ENCODE measurements at places on chromosomes 11 and 22.

DNA sequence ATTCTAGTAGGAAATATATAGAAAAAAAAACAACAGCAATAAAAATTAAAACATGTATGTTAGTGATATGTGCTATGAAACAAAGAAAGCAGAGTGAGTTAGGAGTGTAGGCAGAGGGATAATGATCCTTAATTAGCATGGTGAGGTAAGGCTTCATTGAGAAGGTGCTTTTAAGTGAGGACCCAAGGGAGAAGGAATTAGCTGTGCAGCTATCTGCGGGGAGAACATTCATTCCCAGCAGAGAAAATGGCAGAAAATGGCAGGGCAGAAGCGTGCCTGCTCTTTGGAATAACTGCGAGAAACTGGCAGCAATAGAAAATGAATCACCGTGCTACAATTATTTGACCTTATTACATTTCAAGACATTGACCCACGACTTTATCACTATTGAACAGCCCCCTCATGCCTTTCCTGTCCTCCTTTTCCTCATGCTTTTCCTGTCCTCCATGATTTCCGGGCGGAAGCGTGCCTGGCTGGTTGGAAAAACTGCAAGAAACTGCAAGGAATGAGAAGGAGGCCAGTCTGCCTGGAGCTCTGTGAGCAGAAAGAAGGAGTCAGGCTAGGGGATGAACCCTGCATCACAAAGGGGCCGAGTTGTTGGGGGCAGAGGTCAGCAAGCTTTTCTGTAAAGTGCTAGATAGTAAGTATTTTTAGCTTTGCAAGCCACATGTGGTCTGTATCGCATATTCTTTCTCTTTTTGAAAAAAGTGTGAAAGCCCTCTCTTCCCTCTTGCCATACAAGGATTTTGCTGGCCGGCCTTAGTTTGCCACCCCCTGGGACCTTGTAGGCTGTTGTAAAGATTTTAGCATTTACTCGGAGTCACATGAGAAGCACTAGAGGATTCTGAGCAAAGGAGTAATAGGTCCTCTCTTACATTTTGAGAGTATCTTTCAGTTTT, 37.1 kb upstream of the SWAP70 start:
- DNase-seq, result no peak

GRCh38 chr11:119306373-119306890, 10.5 kb downstream of the MCAM start:
- DNase-seq, result no peak

- no peak for DNase-seq
Observed at GRCh38 chr11:80779905-80780605, 1339.2 kb upstream of the TENM4 start.

- peak; percentile 60 for DNase-seq
Observed at GRCh38 chr11:9535189-9535781, 38.2 kb upstream of the WEE1 start.

DNA sequence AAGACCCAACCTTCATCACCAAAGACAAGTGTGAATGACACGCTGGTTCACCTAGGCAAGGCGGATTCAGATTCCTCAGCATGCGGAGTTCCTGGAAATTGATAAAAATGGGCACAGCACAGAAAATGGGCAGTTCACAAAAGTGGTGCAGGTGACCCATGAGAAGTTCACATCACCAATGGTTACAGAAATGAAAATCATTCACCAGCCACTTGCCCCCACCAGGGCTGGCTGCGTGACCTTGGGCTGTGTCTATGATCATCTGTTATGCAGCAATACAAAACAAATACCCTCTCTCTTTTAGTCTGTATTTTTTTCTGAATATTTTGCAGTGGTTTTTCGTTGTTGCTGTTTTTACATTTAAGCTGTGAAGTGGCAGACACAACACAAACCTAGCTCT, 415.9 kb downstream of the TBC1D22A start:
- DNase-seq, result no peak

GRCh38 chr22:48683640-48684039, 1144.0 kb downstream of the BRD1 start:
- no peak for DNase-seq

- no peak for DNase-seq
Observed at GRCh38 chr11:62104816-62105653, 18.8 kb upstream of the INCENP start.

DNA sequence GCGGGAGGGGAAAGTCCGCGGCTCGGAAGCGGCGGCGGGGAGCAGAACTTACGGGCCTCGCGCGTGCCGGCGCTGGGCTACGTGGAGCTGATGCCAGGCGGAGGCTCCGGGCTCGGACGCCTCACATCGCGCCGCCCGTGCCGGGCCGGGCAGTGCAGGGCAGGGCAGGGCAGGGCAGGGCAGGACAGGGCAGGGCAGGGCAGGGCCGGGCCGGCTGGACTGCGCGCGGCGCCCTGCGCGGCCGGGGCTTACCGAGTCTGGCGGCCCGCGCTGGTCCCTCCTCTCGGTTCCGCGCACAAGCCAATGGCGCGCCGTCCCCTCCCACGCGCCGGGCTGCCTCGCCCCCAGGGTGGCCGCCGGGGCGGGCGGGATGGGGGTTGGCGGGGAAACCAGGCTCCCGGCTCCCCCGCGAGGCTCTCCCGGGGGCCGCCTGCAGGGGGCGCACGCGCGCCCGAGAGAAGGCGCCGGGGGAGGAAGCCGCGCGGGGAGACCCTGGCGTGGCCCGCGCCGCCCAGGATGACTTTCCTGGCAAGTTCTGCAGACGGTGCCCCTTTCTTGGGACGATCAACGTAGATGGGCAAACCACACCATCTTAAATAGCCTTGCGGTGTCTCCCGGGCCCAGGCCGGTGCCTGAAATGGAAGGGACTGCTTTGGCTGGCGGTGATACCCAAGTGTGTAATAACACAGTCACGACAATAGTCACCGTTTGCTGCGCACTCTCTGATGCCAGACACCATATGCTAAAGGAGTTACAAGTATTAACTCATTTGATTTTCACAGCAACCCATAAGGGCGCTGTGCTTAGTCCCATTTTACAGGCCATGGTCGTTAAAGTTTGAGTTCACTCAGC, at the start of gene TP53I11:
TP53I11 (minus strand) TSS at position 259 of the 852 bp plus-strand sequence. CDS start 12,548 bp downstream, outside the sequence.
- no peak for DNase-seq

DNA sequence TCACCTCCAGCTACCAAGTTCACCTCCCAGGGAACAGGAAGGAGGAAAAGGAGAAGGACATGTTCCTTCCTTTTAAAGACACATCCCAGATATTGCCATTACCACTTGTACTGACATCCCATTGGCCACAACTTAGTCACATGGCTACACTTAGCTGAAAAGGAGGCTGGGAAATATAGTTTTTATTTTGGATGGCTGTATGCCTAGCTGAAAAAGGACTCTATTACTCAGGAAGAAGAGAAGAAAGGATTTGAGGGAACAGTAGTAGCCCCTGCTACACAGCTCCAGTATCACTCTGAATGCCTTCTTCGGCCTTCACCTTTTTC, 2.1 kb upstream of the APOA5 start:
- DNase-seq, result no peak

DNA sequence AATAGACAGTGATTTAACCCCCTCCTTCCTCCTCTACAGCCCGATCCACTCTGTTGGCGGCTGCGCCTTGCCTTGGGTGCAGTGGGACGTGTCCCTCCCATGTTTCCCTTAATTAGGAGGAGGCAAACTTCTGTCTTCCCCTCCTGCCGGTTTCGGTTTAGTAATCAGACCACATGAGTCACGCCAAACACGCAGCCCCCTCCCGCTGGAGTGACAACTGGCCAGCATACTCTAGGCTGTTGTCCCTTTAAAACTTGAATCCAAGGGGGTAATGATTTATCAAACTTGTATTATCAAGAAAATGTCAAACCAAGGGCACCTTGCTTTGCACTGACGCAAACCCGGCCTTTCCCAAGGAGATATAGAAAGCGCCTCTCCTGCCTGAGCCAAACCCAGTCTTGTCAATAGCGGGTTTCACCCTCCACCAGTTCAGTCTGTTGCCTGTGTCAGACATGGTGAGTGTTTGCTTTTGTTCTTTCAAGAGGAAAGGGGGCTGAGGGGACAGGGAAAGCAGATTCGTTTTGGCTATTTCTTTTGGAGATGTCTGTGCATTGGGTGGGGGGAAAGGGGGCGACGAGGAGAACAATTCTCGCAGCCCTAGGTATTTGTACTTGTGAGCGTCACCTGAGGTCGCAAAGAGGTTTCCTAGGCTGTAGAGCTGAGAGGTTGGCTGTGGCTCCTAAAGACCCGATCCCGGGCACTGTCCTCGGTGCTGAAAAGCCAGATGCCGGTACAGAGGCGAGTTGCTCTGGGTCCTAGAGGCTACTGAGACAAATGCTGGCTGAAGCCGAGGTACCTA, at the start of gene SLC6A5:
SLC6A5 (plus strand) TSS at position 388 of the 799 bp plus-strand sequence; CDS start at position 453, 65 bp downstream.
- DNase-seq, result no peak

DNA sequence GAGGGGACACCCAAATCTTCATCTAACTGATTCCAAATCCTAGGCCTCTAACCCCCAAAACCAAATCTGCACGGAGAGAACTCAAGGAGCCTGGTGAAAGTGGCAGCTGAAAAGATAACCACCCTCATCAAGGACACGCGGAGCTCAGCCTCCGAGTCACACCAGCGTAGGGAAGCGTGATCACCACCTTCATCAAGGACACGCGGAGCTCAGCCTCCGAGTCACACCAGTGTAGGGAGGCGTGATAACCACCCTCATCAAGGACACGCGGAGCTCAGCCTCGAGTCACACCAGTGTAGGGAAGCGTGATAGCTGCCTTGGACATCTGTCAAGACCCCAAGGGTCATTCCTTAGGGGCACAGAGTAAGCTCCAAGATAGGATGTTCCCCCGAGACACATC, 29.3 kb upstream of the SYT8 start:
- no peak for DNase-seq

DNA sequence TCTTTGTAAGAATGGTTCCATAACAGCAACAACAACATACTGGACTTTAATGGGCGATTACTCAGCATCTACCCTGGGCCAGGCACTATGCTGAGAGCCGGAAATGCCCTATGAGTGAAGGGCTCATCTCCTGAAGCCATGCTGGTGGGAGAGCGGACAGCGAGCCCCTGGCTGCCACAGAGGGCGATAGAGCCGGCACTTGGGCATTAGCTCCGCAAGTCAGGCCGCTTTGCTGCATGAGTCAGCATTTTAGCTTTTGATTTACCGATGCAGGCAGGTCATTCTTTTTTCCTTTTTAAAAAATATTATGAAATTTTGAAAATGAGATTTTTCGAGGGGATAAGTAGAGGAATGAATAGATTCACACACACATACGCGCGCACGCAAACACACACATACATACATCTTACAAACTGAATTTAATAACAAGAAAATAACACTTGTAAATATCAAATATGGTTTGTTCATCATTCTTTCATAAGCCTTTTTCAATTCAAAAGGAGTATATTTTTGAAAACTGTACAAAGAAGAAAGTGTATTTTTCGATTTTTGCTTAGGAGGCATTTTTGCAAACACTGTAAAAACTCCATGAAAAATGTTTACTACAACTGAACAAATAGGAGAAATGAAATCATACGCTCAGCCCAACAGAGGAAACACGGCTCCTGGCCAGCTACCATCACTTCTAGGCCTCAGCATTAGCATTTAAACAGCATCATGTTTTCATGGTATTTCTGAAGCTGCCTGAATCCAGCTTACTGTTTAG, 667.3 kb downstream of the OPCML start:
- no peak for DNase-seq

GRCh38 chr22:38823637-38824036, 20.2 kb downstream of the NPTXR start:
- no peak for DNase-seq

DNA sequence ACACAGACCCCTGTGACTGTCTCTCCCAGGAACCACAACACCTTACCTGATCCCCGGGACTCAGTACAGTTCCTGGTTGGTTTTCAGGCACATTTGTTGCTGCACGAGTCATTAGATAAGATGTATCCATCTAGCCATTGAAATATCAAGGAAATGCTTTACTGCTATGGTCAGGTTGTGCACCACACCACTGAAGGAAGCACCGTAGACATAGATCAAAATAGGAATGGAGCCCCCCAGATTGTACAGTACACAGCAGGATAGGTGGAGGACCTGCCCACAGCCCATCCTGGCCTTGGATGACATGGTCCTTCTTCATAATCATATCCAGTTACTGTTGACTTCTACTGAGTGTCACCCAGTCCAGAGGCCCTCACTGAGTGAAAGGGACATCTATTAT, 85.9 kb upstream of the LDLRAD3 start:
- DNase-seq, result no peak

- no peak for DNase-seq
Observed at GRCh38 chr11:62708793-62709192, 1.3 kb downstream of the GNG3 start.

DNA sequence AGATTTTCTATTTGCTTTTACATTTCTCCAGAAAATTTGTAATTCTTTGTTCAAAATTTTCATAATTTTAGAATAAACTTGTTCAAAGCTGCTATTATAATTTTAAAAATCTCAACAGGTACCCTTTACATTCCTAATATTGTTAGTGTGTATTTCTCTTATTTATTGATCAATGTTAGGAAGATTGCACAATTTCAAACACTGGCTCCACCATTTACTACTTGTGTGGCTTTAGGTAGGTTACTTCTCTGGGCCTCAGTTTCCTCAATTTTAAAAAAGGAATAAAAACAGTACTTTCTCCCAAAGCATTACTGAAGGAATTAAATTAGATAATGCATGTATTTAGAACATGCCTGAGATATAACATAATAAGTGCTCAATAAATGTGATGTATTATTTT, 180.2 kb downstream of the SBF2 start:
- DNase-seq, result no peak

DNA sequence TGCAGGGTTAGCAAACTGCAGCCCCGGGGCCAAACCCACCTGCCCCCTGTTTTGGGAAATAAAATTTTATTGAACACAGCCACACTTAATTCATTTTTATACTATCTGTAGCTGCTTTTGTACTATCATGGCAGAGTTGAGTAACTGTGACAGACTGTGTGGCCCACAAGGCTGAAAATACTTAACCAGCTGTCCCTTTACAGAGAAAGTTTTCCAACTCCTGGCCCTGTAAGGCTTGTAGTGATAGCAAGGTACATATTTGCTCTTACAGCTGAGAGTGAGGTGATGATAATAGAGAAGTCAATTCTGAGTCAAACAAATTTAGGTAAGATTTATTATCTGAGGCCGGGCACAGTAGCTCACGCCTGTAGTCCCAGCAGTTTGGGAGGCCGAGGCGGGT, 87.4 kb upstream of the SLC6A5 start:
- no peak for DNase-seq

DNA sequence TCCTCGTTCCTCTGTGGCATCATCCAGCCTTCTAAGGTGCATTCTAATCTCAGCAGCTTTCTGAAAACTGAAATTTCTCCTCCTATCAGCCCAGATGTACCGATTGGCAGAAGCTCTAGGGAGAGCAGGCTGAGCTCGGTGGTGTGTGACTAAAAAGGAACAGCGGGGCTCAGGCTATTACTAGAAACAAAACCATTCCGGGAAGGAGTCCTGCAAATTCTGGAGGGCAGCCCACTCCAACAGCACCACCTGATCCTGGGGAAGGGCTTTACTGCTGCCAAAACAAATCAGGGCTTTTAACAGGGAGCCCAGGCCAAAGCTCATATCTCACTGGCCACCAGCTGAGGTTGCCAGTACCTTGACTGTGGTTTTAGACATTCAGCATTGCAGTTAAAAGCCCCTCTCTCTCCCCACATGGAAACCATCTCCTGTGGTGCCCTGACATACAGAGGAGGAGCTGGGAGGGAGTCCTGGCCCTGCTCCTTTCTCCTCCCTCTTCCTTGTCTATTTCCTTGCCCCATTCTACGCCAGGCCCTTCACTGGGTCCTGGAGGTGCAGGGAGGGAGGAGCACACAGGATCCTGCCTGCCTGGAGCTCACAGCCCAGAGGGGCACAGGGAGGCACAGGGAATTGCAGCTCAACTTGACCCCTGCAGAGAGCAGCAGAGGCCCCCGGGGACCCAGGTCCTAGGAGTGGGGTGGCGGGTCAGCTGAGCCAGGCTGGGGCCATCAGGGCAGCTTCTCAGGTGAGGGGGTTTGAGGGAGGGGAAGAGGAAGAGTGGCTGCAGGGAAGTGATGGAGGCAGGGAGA, 889 bp downstream of the PLAAT4 start:
- no peak for DNase-seq

GRCh38 chr11:6608726-6609501, 3.1 kb downstream of the TAF10 start:
- DNase-seq, result peak; percentile 14

All from omental fat pad (tissue), 4 donors.